ENCODE measurements at places on chromosomes 4 and X.
A peak's percentile ranks its signal among the peaks of the same experiment; 100 is the strongest.

GRCh38 chrX:75603833-75604232 lies 81.0 kb upstream of the ZDHHC15 start:
- DNase-seq: no peak

DNA sequence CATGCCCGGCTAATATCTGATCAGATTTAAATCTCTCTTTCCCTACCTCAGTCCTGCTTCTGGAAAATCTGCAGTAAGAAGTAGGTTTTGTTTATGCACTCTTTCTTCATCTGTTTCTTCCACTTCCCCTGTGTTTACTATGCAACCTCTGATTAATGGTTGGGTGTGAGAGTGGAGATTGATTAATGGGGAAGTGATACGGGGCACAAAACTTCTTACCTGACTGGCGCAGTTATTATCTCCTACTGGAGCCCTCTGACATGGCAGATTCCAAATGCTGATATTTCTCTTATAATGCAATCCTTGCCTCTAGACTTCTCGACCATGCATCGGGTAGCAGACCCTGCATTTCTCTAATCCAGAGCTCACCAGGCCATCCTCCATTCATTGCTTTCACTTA lies 60.2 kb upstream of the HPGD start:
- no peak for DNase-seq

DNA sequence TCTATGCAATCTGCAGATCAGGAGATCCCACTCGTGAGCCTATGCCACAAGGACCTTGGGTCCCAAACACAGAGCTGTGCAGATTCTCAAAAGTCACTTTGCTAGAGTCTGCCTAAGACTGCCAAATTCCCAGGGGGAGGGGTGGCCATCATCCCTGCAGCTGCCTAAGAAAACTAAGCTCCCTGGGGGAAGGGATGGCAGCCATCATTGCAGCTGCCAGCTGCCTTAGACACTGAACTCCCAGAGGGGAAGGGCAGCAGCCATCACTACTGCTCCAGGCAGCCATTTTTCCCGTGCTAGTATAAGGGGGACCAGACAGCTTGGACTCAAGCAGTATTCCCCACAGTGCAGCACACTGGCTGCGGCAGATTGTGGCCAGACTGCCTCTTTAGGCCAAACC lies 156.9 kb downstream of the NKX6-1 start:
- no peak for DNase-seq

DNA sequence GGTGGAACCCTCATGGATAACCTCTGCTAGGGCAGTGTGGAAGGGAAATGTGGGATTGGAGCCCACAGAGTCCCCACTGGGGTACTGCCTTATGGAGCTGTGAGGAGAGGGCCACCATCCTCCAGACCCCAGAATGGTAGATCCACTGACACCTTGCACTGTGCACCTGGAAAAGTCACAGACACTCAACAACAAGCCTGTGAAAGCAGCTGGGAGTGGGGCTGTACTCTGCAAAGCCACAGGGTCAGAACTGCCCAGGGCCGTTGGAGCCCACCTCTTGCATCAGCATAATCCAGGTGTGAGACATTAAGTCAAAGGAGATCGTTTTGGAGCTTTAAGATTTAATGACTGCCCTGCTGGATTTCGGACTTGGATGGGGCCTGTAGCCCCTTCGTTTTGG lies 11.6 kb downstream of the ARMCX5 start:
- no peak for DNase-seq

DNA sequence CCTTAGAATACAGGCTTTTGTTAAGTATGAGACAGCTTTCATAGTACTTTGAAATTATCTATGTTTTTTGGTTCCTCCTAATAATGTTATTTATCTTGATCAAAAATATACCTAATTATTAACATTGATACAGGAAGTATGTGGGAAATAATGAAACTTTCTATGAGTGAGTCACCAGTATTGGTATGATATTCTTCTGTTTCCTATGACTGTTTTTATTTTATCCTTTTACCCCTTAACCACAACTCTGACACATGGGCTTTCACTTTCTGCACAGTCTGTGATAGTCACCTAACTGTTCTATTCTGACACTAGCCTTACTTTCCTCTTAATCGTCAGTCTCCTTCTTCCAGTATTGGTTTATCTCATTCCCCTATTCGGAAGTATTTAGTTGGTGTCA lies 4.7 kb downstream of the THAP9 start:
- no peak for DNase-seq

DNA sequence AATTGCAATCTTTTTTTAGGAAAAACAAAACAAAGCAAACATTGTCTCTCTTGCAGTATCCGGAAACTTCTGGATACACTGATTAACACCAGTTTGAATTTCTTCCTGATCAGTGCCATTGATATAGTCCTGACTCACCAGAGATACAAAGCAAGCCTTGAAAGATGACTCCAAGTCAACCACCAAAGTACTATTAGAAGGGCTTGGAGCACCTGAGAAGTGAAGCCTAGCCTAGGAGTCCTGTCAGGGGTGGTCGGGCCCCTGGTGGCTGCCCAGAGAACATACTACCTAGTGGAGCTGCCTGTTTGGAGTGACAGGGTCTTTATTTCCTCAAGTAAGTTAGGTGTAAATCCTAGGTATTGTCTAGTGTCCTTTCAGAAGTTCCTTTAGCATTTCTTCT lies 593.2 kb downstream of the ZNF674 start:
- no peak for DNase-seq

DNA sequence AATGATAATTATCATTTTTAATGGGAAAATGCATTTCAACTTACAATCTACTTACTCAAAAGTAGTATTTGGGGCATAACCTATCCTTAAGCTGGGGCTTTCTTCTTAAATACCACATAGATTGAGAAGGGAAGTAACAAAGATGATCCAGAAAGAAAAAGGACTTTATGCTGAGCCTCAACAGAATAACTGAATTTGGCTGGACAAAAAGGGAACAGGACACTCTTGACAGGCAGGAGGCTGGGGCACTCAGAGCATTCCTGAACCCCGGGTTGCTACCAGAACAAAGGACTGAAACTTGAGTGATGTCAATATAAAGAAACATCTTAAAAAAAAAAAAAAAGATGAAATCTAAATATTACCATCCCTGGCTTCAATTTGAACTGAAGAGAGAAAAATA lies 23.9 kb downstream of the RELL1 start:
- no peak for DNase-seq

GRCh38 chr4:113113151-113113550 lies 63.7 kb downstream of the ANK2 start:
- DNase-seq: no peak

DNA sequence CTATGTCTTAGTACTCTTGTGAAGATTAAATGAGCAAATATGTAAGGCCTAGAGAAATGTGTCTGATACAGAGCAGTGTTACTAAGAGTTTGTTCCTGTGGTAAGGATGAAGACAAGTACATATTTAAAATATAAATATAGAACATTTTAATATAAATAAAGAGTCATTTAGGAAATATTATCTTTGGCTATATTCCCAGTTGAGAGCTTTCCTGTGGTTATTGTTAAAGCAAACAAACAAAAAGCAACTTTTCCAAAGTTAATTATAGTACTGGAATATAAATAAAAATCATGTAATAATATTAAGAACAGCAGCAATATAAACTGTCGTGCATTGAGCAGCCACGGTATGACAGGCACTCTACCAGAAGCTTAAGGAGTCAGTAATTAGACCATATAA lies 472.5 kb downstream of the INPP4B start:
- DNase-seq: no peak

DNA sequence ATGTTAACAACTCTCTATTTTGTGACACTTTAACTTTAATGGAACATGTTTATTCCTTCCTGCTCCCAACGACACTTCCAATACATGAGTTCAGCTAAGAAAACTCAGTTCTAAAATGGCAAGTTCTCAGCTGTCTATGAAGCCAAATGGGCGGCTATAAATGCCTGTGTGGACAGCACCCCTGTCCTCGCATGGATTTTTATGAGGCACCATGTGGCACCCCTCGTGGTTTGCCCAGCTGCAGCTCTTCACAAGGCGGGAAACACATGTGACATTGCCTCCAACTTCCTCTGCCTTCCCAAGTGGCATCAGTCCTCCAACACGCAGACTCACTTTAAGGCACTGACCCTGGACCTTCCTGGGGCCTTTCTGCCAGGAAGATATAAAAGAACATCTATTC lies 48.0 kb downstream of the SH3RF1 start:
- DNase-seq: no peak

GRCh38 chr4:11138964-11139363 lies 289.7 kb downstream of the HS3ST1 start:
- DNase-seq: no peak

- DNase-seq: peak; percentile 23
Measured at GRCh38 chrX:9566150-9566621, 101.3 kb downstream of the TBL1X start.

DNA sequence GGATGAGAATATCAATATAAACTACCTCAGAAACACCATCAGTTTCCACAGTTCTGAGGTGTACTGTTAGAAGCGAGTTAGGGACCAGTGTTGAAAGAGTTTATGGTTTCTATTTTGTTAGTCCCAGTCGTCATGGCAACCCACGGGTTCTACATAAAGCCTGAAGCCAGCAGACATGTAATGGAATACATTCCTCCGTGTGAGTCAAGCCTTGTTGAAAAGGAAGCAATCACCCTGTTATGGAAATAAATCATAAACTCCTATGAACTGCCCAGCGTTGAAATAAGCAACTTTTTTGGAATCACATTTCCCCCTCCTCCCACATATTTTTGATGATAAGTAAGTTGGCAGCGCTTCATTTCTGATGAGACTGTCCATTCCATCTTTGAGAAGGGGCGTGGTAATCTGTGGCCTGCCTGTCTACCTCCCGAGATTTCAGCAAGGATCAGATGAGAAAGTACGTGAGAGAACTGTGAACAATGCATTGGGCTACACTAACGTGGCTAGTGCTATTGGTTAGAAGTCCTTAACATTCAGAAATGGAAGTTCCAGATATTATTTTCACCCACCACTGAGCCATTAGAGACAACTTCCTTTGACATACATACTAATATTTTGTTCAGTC lies 40.4 kb upstream of the PDHA1 start:
- no peak for DNase-seq

DNA sequence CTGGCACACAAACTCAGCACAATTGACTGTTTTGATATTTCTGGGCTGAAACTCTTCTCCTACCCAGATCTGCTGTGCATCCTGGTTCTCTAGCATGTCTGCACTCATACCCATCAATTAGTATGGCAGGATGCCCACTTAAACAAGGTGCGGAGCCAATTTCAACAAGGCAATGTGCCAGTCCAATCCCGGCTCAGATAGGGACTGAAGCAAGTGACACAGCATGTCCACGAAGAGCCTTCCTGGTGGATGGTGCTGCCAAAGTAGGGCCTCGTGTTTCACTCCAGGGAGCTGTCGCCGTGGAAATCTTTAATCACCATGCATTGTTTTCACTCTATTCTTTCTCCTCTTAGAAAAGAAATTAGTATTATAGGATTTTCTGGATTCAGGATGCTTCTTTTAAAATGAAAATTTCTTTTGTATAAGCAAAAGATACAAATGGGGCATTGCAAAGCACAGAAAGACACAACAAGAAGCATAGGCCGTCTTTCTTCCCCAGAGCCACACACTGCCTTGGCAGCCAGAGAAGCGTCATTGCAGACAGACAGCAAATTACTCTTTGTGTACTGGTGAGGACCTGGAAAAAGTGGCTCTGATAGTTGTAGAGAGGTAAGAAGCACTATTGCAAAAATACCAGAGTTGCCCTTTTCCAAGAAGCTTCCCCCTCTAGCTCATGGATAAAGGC lies 40.6 kb upstream of the LSM6 start:
- DNase-seq: no peak

GRCh38 chrX:50927127-50927526 lies 16.6 kb downstream of the BMP15 start:
- no peak for DNase-seq

- DNase-seq: peak; percentile 76
Measured at GRCh38 chrX:70454441-70455365, 10.1 kb downstream of the DLG3 start.

DNA sequence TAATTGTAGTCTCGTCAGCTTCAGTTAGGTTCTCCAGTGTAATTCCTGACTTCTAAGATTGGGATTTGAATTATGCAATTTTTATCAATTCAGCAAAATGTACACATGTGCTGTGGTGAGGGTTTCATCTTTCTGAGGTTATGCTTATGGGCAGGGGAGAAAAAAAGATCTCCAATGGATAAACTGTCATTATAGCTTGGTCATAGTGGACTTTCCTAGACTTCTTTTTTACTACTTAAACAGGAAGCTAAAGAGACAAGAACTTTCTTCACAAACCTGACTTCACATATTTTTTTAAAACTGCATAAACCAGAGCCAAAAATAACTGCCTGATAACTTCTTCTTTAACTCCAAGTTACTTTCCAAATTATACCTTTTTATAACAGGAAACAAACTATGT lies 21.7 kb upstream of the SPP1 start:
- DNase-seq: no peak

GRCh38 chr4:16092682-16093319 lies 9.0 kb upstream of the PROM1 start:
- no peak for DNase-seq

GRCh38 chr4:1402516-1403091 lies 3.6 kb downstream of the NKX1-1 start:
- no peak for DNase-seq

DNA sequence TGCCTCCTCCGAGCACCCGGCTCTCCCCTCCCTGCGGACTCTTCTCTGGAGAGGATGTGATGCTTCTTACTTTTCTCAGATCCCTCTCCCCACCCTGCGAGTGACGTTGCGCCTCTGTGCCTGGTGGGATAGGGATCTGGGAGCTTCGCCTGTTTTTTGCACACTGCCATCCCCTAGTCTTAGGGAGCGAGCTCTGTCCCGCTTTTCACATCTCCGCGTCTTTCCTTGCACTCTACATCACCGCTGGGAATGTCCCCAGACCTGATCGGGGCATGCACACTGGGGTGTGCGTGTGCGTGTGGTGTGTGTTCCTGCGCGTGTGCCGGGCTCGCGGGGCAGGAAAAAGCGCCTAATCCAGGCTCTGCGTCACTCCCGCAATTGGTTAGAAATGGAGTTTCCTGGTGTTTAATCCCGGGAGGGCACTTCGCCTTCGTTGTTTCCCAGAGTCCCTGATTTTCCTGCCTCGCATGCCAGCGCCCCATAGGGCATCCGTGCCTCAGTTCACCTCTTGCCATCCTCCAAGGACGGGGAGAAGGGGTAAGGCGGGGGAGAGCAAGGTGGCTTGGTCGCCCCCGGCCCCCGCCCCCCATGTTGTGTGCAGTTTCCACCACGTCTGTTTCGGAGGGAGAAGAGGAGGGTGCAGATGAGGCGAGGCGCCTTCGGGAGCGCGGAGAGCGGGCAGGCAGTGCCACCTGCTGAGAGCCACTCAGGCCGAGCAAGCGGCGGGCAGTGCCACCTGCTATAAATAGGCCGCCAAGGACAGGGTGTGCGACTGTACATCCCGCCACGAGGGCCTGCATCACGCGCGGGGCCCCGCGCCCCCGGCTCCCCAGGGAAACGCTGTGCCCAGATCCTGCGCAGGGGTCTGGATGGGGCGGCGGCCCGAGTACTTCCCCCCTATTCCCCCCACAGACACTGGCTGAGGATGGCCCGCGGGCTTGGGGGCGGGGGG lies 759 bp upstream of the TBC1D1 start:
- peak; percentile 43 for DNase-seq

GRCh38 chrX:120302434-120302833 lies 8.8 kb downstream of the TMEM255A start:
- DNase-seq: peak; percentile 36

Measured in stimulated activated CD8-positive, alpha-beta memory T cell treated with anti-CD3 and anti-CD28 coated beads, Interleukin-4, amount 100 ng/mL, for 48 hours (primary cell).